NAMALWA (cell line): ENCODE measurements at places on chromosomes 1 and 21.

DNA sequence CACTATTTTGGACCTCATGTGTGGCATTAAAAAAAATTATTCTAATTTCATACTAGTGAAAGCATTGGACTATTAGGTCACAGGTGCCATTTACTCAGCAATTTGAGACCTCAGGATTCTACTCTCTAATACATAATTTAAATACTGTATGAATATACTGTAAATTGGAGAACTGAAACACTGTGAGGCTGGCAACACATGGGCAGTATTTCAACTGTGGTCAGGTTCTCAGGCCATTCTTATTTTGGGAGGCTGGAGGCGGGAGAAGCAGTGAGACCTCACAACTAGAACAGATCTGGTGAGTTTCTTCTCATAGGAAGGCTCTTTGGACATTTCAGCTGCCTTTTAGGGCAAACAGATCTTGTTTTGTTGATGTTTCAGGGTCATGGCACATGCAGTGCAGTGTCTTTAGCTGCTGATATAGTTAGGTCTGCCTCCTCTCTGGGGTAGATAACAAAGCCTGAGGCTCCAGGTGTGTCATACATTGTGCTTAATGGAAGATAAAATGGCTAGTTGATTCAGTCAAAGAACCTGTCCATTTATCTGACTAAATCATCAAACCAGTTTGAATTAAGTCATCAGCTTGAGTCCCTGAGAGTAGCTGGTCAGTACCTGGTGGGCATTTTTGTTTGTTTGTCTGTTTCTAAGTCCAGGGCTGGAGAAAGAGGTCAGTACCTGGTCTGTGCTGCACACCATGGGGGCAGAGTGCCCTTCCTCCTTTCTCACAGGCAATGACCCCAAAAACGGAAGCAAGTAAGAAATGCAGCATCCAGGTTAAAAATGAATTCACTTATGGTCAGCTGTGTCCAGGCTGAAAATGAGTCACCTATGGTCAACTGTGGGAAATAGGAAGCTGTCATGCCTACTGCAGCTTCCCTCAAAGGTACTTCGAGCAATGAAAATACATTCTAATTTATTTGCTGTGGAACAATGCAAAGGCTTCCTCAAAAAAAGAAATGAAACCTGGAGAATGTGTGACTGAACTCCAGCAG lies 216.2 kb downstream of the SDCCAG8 start:
- no peak for DNase-seq

DNA sequence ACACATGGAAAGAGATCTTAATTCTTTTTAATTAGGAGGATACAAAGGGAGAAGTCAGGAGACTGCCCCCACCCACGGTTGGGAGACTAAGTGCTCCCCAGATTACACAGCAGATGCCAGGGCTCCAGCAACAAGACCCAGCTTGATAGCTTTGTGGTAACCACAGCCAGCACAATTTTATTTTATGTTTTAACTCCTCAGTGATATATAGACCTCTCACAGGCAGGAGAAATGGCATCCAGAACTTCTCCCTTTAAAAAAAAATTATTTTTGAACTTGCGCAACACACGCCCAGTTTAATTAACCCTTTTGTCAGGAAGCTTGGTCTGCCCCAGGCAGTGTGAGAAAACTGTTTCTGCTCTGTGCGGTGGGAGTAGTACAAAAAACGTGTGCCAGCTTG lies 62.6 kb upstream of the ACOT11 start:
- DNase-seq, result no peak

- no peak for DNase-seq
These were observed 496.4 kb downstream of the SETD4 start for GRCh38 chr21:35563885-35564451.

DNA sequence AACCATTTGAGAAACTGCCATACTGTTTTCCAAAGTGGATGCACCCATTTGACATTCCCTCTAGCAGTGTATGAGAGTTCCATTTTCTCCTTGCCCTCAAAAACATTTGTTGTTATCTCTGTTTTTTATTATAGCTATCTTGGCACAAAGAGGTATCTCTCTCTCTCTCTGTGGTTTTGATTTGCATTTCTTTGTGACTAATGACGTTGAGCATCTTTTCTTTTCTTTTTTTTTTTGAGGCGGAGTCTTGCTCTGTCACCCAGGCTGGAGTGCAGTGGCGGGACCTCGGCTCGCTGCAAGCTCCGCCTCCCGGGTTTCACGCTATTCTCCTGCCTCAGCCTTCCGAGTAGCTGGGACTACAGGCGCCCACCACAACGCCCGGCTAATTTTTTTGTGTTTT lies 17.4 kb upstream of the ZMYM6 start:
- peak; percentile 12 for DNase-seq

DNA sequence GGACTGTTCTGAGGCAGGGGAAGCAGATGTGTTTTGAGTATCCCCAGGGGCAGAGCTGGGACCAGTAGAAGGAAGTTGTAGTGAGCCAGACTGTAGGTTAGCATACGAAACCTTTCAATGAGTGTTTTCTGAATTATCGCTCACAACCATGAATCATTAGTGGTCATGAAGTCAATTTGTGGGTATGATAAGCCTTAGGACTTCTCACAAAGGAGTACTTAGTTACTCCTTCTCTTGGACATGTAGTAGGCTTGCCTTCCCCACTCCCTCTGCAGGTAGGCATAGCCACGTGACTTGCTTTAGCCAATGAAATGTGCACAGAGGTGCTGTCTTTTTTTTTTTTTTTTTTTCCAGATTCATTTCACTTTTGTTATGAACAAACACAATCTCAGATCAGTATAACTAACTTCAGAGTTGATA lies 23.9 kb upstream of the FAAH start:
- DNase-seq, result peak; percentile 15

GRCh38 chr1:57094749-57095148 lies 128.9 kb upstream of the C8B start:
- no peak for DNase-seq
